ENCODE measurements at places on chromosomes 7 and 10. TPM values are rescaled to one million over a fixed set of nuclear protein-coding genes. Genes with fewer than 3 reads are reported as not detected.

AGMO gene
- 0.26 TPM for total RNA-seq

SAMD9 gene
- 7.8 TPM for total RNA-seq

PLAU gene
- total RNA-seq = 52.7 TPM

SHTN1 gene
- 1.3 TPM for total RNA-seq

SPDYE11 gene
- not detected for total RNA-seq

Measured in pericardium fibroblast (primary cell).